ENCODE measurements at places on chromosomes 5 and 9. TPM values are rescaled to one million over a fixed set of nuclear protein-coding genes. Genes with fewer than 3 reads are reported as not detected.
A peak's percentile ranks its signal among the peaks of the same experiment; 100 is the strongest.

- DNase-seq = no peak
Measured at GRCh38 chr5:124841829-124842712, 95.6 kb upstream of the ZNF608 start.

DNA sequence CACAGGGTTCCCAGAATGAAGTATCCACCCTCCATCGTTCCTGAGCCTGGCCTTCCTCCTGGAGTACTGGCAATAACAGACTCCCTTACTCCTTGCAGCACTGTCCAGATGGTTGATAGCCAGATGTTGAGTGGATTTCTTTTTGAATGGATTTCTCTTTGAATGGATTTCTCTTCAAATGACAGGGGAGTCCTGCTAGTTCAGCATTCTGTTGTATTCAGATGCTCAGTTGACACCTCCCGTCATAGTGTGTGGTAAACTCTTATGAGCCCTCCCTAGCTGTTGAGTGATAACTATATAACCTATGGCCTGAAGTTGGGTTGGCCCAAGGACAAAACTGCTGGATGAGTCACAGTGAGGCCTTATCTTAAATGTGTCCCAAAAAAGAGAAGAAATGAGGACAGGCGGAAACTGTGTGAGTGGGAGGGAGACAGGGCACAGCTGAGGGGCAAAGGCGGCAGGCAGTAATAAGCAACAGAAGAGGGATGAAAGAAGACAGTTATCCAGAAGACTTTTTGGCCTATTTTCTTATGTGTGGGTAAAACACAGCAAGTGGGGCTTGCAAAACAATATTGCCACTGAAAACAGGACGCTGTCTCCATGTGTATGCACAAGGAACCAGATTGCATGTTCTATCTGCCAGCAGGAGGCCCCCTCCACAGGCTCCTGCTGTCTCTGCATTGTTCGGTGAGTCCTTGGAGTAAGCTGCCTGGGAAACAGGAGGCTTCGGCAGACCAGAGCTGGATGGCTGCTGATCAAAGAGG, 209.5 kb upstream of the S1PR3 start:
- peak; percentile 64 for DNase-seq

Gene SEMA4D
- 28.8 TPM for total RNA-seq

Gene ELAVL2
- total RNA-seq = not detected

Gene SLC46A2
- total RNA-seq = not detected

GRCh38 chr5:175735701-175736100, 77.8 kb downstream of the HRH2 start:
- no peak for DNase-seq

Gene TUSC1
- 12.5 TPM for total RNA-seq

DNA sequence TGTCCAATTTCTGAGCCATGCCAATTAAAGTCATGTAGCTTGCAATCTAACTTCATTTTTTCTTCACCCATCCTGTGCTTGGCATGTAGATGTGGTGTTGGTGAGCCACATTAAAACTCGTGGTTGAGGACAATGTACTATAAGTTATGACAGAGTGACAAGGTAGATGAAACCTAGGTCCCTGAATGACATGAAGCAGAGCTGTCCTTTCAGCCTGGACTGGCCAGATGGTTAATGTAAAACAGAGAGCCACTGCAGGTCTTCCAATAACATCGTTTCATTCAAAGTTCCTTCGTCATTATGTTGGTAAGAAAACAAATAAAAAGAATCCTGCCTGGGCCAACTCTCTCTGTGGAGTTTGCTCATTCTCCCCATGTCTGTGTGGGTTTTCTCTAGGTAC, 856.5 kb upstream of the SEMA6A start:
- DNase-seq = no peak

Gene FCN2
- not detected for total RNA-seq

Gene CCNH
- total RNA-seq = 84.0 TPM

GRCh38 chr5:52856564-52856963, 68.8 kb downstream of the ITGA1 start:
- DNase-seq = no peak

Gene ZDHHC11
- 35.2 TPM for total RNA-seq

Gene STKLD1
- not detected for total RNA-seq

GRCh38 chr5:5650242-5650641, 227.8 kb downstream of the ICE1 start:
- no peak for DNase-seq

Gene PLCXD3
- not detected for total RNA-seq

GRCh38 chr9:69180670-69181069, 6.6 kb downstream of the TJP2 start:
- DNase-seq = peak; percentile 54

DNA sequence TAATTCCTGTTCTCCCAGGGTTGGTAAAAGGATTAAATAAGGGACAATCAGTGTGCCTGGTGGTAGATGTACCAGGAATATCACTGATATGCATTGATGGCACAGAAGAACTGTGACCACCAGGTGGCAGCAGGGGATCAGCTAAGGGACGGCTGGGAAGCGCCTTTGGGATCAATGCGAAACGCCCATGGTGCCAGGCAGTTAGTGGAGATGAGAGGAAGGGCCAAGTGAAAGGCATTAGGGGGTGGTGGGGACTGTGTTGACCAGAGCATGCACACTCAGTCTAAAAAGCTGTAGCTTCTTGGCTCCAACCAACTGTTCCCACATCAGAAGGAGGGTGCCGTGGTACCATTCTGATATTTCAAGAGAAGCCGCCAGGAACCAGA, 55.6 kb downstream of the ARHGEF37 start:
- peak; percentile 87 for DNase-seq

- DNase-seq = no peak
Measured at GRCh38 chr5:59665086-59665831, 228.3 kb downstream of the PDE4D start.

Gene GFPT2
- total RNA-seq = 19.8 TPM

DNA sequence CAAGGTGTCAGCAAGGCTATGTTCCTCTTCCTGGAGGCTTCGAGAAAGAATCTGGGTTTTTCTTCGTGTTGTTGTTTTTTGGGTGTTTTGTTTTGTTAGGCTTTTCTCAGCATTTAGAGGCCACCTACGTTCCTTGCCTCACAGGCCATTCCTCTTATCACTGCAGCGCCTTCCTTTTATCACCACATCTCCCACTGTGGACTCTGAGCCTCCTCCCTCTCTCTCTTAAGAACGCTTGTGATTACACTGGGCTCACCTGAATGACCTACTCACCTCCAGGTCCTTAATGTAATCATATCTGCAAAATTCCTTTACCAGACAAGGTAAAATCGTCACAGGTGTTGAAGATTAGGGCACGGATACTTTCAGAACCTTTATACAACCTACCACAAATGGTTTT, 340.8 kb downstream of the DTWD2 start:
- DNase-seq = no peak

Gene ANKRD31
- total RNA-seq = 1.1 TPM

GRCh38 chr5:67178085-67178484, 18.5 kb downstream of the CD180 start:
- DNase-seq = no peak

Gene ENTPD8
- 5.9 TPM for total RNA-seq

DNA sequence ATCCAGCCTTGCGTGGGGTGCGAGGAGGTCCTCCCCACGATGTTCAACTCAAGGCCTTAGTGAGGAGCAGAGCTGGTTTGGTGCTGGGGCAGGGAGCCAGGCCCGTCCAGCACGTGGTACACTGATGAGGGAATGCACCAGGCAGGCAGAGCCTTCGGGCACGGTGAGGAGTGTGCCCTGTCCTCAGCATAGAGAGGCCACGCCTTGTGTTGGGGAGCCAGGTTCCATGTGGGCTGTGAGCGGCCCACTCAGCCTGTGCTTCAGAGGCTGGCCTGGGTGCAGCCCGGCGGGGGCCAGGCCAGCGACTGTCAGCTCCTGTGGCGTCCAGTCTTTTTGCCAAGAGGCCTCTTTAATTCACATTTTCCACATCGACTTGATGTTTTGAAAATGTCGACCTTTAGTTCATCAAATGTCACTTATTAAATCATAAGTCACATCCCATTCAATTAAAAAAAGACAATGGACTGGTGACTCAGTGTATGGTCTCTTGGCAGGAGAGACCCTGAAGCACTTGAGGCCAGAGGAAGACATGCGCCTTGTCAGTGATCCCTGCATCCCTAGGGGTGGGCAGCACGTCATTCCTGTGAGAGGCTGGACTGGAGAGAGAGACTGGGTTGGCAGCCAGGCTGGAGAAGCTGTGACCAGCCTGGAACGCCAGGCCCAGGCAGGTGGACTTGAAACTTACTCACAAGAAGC, 21.7 kb downstream of the ERGIC1 start:
- DNase-seq = no peak

DNA sequence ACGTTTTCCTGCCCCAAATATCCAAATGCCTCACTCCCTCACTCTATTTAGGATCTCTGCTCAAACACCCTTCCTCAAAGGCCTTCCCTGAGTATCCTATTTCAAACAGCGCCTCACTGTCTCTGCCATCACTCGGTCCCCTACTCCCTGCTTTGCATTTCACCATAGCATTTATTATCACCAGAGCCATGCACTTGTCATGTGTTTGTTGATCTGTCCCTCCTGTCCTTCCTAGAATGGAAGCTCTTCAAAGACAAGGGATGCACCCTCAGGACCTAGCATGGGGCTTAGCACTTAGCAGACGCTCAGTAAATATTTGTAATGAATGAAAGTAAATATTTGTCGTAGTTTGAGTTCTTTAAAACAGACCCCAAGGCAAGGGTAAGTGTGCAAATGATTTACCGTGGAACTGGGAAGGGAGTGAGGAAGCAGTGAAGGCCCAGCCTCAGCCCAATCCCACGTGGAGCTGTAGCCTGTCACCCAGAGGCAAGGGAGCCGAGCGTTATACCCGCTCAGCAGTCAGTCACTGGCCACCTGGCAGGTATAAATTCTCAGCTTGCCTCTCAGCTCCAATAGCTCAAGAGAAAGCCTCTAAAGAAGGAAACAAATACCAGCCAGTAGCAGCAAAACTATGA, 97.7 kb upstream of the KIF2A start:
- no peak for DNase-seq

DNA sequence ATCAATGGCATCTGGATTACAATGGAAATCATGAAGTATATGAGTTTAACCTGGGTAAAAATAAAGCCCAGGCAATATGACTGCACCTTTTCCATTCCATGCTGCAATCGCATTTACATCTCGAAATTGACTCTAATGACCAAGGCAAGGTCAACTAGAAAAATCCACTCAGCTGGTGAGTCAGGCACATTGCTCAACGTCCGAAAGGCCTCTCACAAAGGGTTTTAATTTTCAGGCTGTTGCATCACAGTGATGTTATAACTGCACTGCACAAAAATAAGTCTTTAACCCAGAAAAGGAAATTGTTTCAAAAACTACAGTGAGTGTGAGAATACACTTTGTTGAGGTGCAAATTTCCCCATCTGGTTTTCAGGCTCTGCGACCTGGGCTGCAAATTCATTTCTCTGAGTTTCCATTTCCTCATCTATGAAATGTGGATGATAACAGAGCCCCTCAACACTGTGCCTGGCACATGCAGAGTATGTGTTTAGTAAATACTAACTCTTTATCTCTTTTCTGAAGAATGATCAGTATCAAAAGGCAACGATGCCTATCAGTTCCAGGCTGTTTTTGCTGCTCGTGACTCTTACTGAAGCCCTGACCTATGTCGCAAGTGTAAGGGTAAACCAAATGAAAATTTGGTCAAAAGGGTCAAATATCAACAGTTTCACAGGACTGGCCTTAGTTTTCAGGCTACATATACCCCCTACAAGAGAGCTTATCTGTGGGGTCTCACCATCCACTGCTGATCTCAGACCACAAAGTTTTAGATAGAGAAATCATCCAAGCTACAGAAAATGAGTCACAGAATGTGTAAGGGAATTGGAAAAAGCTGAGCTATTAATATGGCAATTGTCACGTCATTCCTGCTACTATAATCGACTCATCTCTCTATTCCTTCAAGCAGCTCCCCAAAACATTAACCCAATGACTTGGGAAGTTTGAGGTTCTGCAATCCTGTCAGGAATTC, 4.1 kb downstream of the NFIL3 start:
- DNase-seq = peak; percentile 53

DNA sequence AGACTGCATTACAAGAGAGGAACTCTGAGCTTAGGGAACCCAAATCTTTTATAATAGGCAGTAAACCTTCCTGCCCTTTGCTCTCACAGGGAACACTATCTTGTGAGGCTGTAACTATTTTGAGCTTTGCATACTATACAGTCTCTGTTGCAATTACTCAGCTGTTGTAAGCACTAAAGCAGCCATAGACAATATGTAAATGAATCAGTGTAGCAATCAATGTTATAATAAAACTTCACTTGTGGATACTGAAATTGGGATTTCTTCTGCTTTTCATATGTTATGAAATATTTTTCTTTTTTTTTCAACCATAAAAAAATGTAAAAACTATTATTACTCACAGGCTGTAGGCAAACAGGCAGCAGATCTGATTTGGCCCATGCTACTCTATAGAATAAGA, 16.7 kb upstream of the UBQLN1 start:
- no peak for DNase-seq

Gene DIMT1
- total RNA-seq = 7.0 TPM

Gene TAF11L8
- not detected for total RNA-seq

DNA sequence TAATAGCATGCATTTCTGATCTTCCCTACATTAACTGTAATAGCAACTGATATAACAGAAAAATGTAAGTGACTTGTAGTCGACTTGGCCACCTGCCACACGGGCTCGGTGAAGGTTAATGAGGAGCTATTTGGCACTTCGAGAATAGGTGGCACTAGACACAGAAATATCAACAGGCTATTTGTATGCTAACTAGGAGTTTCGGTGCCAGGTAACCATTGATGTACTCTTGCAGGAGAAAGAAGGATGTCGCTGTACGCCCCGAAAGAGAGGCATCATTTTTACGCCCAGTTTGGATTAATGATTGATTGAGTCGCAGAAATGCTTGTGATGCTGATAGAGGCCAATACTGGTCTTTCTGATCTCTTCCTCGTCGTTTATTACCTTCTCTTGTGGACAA, 516 bp upstream of the DMRT2 start:
- no peak for DNase-seq

DNA sequence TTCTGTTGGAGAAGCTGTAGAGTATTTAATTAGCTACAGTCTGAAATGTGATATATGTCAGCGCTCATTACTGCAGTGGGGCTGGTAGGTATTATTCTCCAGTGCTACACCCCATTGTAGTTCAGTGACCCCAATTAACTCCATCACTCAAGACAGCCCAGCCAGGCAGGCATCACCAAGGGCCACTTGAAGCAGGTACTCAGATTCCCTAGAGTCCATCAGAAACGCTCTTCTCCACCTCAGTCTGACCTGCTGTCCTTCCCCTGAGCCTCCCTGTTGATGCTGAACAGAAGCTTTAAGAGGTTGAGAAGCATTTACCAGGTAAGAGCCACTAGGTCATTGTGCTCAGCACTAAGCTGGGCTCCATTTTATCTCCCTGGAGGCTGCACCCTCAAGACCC, 71.8 kb downstream of the GALNT10 start:
- no peak for DNase-seq

Gene FAM240B
- not detected for total RNA-seq

- DNase-seq = no peak
Measured at GRCh38 chr5:515273-515836, 8.9 kb downstream of the SLC9A3 start.

Gene SLC9A3
- total RNA-seq = 14.1 TPM

- peak; percentile 17 for DNase-seq
Measured at GRCh38 chr5:134902071-134902801, 2.7 kb upstream of the PCBD2 start.

DNA sequence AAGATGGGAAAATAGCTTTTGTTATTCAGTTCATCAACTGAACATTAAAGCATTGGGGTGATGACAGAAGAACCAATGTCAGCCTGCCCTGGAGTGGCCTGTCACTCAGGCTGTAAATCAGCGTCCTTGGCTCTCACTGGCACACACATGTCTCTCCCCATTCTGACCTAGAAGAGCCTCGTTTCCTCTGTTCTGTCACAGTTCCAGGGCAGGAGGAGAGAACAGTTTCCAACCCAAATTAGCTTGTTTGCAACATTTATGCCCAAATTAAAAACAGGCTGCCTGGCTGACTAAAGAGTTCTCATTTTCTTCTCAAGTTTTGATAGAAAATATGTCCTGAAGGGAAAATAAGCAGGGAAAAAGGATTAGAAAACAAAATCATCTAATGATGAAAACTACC, 520.1 kb downstream of the CHSY3 start:
- no peak for DNase-seq

All from stomach (tissue), 19 donors.